DMS79 treated with DMSO at 0.1 percent for 48 hours (cell line): ENCODE measurements at places on chromosomes 12 and 14.

DNA sequence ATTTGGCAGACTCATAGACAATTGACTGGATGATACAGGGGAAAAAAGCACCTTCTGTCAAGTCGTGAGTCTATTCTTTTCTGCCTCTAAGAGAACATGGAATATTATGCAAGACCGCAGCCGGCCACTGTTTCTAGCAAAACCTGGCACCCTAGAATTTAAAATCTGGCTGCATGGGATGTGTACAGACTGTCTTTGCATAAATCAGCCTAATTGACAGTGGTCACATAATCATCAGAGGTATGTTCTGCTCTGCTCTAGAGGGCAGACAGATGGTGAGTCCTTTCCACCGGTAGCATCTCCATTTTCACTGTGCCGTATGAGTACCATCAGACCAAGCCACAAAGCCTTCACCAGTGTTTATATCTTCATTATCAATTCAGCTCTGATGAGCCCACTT, 80.6 kb downstream of the KCNK10 start:
- no peak for DNase-seq

GRCh38 chr12:55705782-55706402, 1.8 kb downstream of the ITGA7 start:
- no peak for DNase-seq

- no peak for DNase-seq
Measured at GRCh38 chr14:92225731-92226130, 97.2 kb upstream of the SLC24A4 start.

- no peak for DNase-seq
Measured at GRCh38 chr12:7581625-7582024, 78.0 kb upstream of the CD163 start.

- DNase-seq: no peak
Measured at GRCh38 chr12:64518396-64518795, 66.5 kb downstream of the TBK1 start.

DNA sequence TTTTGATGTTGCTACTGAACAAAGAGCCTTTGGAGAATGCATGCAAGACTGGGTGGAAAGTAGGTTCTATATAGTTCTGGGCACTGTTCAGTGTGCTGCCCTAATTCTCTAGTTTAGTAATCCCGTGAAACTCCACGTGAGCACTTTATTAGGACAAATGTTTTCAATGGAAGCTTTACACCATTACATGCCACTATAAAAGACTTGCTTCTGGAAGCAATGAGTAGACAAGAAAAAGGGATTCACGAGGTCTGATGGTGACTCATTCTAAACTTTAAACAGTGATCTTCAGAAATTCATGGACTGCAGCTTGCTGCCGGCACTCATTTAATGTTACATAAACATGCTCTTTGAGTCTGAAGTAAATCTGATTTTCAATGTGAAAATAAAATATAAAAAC, 22.3 kb downstream of the ATG14 start:
- no peak for DNase-seq

GRCh38 chr12:16385782-16386646, 38.6 kb downstream of the MGST1 start:
- peak; percentile 78 for DNase-seq

DNA sequence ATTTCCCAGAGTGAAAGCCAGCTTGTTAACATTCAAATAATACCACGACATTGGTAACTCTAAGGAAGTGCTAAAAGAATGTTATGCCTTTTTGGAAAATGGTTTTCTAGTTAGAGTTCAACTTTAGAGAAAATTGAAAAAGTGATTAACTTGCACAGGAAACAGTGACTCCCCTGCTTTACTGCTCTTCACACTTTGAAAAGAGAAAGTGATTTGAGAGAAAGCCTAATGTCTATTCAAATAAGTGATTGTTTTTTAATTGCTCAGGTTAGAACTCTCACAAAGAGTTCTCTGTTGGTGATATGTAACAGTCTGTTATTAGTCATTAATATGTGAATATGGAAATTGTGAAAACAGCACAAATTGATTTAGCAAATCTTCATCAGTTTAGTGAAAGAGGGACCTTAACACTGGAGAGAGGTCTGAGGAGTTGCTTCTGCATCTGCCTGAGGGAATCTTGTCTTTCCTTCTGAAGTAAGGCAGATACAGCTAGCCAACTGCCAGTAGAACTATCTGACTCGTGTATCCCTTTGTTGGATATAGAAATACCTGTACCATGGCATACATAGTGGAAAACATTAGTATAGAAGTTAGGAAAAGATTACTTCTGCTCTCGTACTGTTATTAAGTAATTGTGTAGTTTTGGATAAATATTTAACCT, 25.5 kb downstream of the ATF7IP start:
- DNase-seq: no peak

DNA sequence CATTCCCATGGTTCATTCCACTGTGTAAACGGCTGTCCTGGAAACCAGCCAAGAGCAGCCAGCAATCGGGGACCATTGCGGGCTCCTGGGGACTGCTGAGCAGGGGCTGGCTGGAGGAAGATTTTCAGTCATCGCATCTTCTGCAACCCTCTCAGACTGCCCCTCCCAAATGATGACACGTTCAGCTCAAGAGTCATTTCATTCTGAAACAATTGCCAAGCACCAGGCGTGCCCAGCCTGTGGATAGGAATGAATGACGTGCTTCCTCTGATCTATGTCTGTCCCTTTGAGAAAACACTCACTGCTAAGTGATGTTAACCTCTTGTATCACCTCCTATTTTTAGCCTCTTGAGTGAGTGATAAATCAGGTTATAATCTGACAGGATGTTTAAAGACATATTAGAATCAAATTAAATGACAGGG, 62.0 kb downstream of the NDUFA12 start:
- DNase-seq: peak; percentile 41

- DNase-seq: peak; percentile 61
Measured at GRCh38 chr12:2813214-2814185, 1.0 kb downstream of the ITFG2 start.

DNA sequence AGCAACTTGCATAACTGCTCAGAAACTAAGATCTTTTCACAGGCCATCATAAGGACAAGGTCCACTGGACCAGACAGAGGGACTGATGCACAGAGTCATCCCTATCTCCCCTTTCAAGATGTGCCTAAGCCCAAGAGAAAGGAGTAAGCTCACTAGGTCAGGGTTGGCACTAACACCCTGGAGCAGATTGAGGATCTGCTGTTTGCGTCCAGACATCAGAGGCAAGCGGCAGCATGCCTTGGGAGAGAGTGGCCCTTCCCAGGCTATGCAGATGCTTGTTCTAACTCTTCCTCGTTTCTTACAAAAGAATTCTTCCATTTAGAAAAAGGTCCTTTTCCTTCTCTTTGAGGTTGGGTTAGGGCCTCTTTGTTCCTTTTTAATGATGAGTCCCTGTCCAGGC, 187.2 kb downstream of the KCNA5 start:
- DNase-seq: no peak

- peak; percentile 49 for DNase-seq
Measured at GRCh38 chr12:100199347-100200149, 1.1 kb upstream of the ACTR6 start.

GRCh38 chr14:89922031-89922907, 32.3 kb downstream of the EFCAB11 start:
- no peak for DNase-seq

DNA sequence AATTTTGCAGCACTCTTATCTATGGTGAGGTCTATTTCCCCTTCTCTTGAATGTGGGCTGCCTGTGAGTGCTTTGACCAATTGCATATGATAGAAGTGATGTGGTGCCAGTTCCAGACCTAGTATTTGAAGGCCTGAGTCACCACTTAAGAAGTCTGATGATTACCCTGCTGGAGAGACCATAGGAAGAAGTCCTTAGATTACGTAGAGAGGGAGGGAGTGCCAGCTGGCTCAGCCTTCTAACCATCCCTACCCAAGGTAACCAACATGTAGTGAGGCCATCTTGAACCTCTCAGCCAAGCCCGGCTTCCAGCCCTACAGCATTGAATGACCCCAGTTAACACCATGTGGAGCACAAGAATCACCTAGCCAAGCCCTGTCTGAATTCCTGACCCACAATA, 166.9 kb downstream of the NELL2 start:
- no peak for DNase-seq

DNA sequence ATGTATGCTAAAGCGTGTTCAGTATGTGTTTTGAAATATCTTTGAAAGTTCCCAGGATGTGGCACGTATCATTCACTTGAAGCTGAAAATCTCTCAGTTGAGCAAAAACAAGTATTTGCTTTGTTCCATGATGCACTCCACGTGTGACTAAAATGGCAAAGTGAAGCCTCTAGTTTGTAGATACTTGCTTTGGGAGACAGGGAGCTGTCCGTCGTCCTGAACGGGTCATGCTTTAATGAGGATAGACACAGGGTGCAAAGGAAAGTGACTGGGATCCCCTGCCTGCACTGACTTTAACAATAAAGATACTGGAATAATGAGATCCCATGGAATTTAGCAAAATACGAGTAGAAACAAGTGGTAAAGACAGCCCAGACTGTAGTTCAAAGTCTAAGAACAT, 991.4 kb downstream of the NRXN3 start:
- no peak for DNase-seq

- DNase-seq: no peak
Measured at GRCh38 chr12:48910196-48910595, 15.1 kb downstream of the FKBP11 start.

DNA sequence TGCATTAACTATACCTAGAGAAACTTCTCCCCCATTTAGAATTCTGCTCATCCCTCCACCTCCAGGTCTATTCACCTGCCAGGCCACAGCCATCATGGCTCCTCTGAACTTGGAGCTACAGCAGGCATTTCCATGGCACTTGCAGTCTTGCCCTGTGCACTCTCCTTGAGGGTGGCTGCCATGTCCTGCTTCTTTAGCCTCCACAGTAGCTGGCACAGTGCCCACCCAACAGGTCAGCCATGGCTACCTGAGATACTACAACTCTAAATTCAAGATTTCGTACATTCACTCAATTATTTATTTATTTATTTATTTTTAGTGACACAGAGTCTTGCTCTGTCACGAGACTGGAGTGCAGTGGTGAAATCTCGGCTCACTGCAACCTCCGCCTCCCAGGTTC, 46.5 kb downstream of the GCH1 start:
- DNase-seq: no peak

DNA sequence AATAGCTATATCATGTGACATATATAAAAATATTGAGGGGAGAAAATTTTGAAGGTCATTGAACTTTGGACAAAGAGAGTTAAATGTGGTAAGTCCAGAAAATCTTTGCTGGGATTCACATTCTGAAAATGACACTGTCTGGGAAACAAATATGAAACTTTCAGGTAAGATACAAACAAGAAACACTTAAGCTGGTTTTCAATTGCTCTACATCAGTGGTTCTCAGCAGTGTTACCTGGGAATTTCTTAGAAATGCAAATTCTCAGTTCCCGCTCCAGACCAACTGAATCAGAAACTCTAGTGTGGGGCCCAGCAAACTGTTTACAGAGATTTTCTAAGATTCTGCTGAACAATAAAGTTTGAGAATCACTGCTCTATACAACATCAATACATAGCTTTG, 3.6 kb upstream of the CDK17 start:
- no peak for DNase-seq

GRCh38 chr12:128810182-128811127, 13.3 kb downstream of the SLC15A4 start:
- no peak for DNase-seq

DNA sequence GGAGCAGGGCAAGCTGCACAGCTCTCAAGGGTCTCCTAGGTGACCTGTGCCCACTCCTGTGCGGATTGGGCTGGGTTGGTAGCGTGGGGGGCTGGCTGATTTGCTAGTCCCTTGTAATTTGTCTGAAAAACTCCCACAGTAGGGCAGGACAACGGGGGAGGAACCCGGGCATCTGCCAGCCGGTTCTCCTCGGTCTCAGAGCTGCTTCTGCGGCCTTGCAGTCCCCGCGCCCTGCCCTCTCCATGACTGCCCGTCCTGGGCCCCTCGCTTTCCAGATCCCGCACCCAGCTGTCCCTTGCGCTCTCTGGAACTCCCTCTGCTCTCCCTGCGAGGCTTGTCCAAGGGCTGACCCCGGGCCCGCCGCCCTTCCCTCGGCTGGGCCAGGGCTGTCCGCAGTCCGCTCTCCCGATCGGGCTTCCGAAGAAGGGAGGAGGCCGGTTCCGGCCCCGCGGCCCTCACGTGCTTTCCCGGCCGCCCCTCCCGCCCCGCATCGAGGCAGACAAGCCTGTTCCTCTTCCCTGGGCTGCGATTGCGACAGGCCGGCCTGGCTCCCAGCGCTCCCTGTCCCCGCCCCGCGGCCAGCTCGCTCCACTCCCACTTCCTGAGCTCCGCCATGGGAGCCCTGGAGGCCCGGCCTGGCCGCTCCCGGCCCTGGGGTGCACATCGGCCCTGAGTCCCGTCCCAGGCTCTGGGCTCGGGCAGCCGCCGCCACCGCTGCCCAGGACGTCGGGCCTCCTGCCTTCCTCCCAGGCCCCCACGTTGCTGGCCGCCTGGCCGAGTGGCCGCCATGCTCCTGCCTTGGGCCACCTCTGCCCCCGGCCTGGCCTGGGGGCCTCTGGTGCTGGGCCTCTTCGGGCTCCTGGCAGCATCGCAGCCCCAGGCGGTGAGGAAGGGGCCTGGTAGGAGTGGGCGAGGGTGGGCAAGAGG, at the start of gene LTBR:
LTBR (plus strand) TSS at position 591 of the 927 bp plus-strand sequence; CDS start at position 788, 197 bp downstream.
- DNase-seq: no peak
